Stimulated activated CD4-positive, alpha-beta T cell treated with anti-CD3 and anti-CD28 coated beads, Interleukin-12 subunit alpha, Interleukin-12 subunit beta, amount 100 ng/mL, for 4 hours (primary cell): ENCODE measurements at places on chromosomes 12 and 14.

- no peak for DNase-seq
Observed at GRCh38 chr12:128543460-128543859, 276.5 kb downstream of the TMEM132C start.

DNA sequence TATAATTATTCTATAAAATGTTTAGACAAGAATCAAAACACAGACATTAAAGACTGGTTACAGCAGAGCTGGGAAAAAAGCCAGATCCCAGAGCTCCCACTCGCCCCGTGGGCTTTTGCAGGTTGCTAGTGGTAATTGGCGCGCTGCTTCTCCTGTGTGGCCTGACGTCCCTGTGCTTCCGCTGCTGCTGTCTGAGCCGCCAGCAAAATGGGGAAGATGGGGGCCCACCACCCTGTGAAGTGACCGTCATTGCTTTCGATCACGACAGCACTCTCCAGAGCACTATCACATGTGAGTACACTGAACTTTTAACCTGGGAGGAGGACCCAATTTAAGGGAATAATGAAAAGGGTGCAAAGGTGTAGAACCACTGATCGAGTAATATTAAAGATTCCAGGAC, 7.5 kb downstream of the TMEM52B start:
- DNase-seq, result no peak

DNA sequence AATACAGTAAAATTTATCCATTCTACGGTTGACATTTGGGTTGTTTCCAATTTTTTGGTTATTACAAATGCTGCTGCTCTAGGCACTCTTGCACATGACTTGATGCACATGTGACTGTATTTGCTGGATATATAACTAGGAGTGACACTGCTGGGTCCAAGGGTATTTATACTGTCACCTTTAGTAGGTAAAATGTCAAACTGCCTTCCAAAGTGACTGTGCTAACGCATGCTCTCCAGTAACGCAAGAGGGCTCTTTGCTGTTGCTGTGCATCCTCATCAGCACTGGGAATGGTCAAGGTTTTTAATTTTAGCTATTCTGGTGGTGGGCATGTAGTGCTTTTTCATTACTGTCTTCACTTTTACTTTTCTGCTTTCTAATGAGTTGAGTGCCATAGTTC, 62.3 kb downstream of the ACADS start:
- no peak for DNase-seq

- peak; percentile 45 for DNase-seq
Observed at GRCh38 chr12:6570264-6570887, 2.3 kb upstream of the NOP2 start.

- DNase-seq, result no peak
Observed at GRCh38 chr12:43338848-43339526, 213.0 kb downstream of the ADAMTS20 start.

DNA sequence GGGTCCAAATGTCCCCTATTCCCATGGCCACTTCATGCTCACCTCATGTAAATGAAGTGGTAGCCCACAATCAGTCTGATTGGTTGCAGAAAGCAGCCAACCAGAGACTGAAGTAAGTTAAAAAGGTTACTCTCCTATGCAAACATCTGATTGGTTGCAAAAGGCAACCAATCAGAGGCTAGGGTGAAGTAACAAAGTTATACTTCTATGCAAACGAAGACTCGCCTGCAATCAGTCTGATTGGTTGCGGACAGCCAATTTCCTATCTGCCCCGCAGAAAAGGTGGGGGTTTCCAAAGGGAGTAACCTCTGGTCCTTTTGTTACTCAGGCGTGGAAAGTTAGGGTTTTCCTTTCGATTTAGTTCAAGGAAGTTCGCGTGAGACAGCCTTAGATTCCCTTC, 208.1 kb upstream of the NEDD1 start:
- DNase-seq, result no peak

DNA sequence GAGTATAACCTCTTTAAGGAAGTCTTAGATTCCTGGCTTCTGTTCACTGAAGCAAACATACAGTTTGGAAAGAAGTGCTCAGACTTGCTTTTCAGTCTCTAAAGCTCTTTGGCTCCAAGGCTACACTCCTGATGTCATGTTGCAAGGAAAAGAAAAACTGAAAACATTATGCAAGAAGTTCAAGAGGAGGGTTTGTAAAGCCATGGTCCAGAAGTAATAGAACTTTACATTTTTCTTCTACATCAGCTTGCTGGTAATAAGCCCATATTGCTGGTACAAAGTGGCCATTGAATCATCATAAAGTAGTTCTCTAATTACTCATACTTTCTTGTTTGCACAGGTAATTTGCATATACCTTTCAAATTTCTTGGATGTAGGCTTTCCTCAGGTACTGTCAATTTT, 83.6 kb downstream of the BBS10 start:
- DNase-seq, result no peak

- DNase-seq, result no peak
Observed at GRCh38 chr12:117118838-117119591, 19.8 kb upstream of the TESC start.

DNA sequence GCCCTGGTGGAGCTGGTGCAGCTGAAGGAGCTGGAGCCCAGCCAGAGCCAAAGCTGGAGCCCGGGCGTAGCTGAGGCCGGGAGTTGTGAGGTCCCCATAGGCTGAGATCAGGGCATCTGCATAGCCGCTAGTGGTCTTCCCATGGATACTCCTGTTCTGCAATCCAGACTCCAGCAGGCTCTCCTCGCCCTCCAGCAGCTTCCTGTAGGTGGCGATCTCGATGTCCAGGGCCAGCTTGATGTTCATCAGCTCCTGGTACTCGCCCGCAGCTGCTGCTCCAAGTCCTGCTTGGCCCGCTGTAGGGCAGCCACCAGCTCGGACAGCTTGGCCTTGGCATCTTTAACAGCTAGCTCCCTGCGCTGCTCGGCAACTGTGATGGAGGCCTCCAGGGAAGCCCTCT, 966.1 kb downstream of the FSCB start:
- no peak for DNase-seq

GRCh38 chr14:24339284-24340151, at the start of gene RIPK3:
RIPK3 (minus strand) TSS chr14:24339991; CDS start chr14:24339826, 165 bp downstream.
- DNase-seq, result peak; percentile 66

GRCh38 chr14:81200054-81200453, 20.7 kb downstream of the GTF2A1 start:
- DNase-seq, result no peak

- DNase-seq, result no peak
Observed at GRCh38 chr12:92640691-92641090, 62.1 kb upstream of the PLEKHG7 start.

GRCh38 chr12:54038871-54039414, 6.1 kb downstream of the HOXC5 start:
- no peak for DNase-seq

- no peak for DNase-seq
Observed at GRCh38 chr14:103056322-103057027, 874 bp downstream of the CDC42BPB start.

- no peak for DNase-seq
Observed at GRCh38 chr14:52987514-52987913, 36.7 kb upstream of the FERMT2 start.

GRCh38 chr12:7160183-7160582, 29.3 kb upstream of the PEX5 start:
- no peak for DNase-seq

GRCh38 chr12:120504587-120504986, 8.7 kb downstream of the DYNLL1 start:
- no peak for DNase-seq

- DNase-seq, result no peak
Observed at GRCh38 chr12:52703878-52704277, 554 bp upstream of the KRT77 start.

DNA sequence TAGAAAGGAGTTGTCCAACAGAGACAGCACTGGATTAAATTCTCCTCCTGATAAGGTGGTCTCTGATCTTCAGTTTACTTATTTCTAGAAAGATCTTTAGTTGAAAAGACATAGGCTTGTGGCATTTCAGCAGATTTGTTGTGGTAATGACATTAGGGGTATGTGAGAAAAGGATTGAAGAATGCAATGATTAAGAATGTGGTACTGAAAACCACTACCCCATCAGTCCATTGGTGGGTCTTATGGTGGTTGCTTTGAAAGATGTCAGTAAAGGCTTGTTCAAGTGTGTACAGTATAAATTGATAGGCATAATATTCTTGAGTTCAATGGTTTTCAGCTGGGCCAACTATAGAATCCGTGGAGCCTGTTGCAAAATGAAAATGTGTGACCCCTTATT, 10.8 kb downstream of the PPFIBP1 start:
- no peak for DNase-seq

GRCh38 chr12:94026596-94026995, 121.8 kb upstream of the PLXNC1 start:
- no peak for DNase-seq

DNA sequence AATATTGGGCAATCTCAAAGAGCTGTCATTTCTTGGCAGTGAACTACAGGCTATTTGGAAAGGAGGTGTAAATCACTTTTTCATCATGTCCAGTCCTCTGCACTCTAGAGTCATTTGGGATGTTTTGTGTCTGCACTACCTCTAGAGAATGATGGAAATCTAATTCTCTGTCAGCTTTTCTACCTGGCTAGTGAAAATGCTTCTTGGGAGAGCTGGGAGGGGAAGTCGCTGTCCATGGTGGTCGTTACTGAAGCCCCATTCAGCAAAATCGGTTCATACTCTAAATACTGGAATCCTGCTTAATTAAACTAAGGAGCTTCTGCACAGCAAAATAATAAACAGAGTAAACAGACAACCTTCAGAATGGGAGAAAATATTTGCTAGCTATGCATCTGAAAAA, 251.8 kb downstream of the APAF1 start:
- no peak for DNase-seq

DNA sequence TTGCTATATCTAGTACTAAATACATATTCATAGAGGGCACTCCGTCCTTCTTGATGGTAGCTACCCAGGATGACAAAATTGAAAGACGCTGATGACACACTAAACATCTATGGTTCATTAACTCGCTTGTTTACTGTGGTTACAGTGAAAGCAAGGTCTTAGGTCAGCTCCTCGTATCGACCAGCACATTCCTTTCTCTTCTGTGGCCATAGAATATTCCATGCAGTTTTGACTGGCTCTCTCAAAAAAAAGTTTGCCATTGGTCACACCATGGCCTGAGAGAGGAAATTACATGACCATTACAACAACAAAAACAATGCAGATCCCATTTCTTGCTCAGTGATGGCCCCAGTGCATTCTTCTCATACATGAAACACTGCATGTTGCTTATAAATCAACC, 411.4 kb upstream of the SOX5 start:
- no peak for DNase-seq

DNA sequence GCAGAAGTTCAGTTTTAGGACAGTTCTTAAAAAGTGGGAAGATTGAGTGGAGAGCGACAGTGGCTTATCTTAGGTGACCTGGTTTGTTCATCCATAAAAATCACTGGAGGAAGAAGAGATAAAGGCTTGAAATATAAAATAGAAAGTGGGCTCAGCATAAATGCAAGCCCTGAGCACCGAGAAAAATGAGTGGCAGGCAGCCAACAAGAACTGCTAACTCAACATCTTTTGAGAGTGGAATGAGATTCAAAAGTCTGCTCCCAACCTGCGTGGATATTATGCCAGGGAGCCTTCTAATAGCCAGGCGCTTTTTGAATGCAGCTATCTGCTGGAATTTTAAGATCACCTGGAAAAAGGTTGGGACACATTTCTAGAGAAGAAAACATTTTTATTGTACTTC, 666.5 kb downstream of the FLRT2 start:
- DNase-seq, result no peak

GRCh38 chr12:40225337-40225983, 663 bp downstream of the LRRK2 start:
- DNase-seq, result no peak

DNA sequence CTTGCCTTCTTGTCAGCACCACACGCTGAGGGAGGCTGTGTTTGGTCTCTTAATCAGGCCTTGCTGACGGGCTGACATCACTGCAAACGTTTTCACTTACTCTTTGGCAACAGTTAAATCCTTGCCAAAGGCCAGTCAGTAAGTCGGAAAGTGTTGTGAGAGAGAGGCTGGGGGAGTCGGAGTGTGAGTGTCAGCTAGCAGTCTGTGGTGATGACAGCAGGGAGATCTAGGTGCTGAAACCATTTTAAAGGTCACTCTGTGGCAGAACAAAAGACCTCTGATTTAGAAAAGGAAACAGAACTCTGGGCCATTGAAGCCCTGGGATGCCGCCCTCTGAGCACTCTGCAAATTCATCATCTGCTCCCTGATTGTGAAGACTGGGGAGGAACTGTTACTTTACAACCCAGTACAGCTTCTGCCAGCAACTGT, 143.5 kb downstream of the PAX9 start:
- no peak for DNase-seq

GRCh38 chr12:70121562-70121961, 121.7 kb upstream of the CNOT2 start:
- DNase-seq, result no peak

DNA sequence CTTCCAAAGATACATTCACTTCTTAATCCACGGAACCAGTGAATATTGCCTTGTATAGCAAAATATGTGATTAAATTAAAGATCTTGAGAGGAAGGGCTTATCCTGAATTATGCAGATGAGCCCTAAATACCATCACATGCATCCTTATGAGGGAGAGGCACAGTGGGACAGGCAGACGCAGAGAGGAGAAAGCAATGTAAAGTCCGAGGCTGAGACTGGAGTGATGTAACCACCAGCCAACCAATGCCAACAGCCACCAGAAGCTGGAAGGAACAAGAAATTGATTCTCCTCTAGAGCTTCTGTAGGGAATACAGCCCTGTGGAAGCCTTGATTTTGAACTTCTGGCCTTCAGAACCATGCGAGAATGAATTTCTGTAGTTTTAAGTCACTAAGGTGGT, 44.5 kb upstream of the COCH start:
- no peak for DNase-seq

DNA sequence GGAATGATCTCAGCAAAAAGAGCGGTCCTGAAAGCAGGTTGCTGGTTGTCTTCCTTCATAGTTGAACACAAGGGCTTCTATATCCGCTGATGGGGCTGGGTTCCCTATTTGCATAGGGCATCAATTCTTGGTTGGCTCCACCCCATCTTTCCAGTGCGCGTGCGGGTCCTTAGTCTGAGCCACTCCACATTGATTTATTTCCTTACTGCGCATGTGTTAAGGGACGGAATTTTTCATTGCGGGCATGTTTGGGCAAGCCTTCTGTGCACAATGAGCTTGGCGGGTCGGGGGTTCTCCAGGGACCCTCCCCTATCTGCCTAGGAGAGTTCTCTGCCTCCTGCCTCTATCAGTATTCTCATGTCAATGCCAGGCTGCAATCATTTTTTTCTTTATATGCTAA, 21.2 kb upstream of the DLGAP5 start:
- DNase-seq, result no peak

GRCh38 chr12:95805864-95806671, 15.5 kb upstream of the NTN4 start:
- DNase-seq, result no peak

GRCh38 chr12:48818831-48819590, 715 bp downstream of the CACNB3 start:
- DNase-seq, result peak; percentile 16

DNA sequence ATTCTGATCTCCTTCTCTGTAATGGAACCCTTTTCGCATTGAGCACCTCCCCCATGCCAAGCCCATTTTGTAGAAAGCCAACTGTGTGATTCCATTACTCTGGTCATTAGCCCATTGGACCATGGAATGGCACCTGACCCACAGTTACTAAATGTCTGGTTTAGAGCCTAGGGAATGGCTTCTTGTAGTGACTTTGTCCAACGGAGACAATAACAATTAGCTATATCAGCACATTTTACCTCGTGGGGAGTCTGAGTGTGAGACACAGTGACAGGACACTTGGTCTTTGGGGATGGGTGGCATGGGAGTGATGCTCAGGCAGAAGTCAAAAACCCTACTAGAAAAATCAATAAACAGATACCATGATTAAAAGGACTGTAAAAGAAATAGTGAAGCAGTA, 10.4 kb downstream of the SLC10A1 start:
- no peak for DNase-seq

GRCh38 chr14:65168840-65169239, 66.5 kb upstream of the MAX start:
- DNase-seq, result no peak
